Left lung (tissue), 14 donors: ENCODE measurements at places on chromosomes 1 and 21.

DNA sequence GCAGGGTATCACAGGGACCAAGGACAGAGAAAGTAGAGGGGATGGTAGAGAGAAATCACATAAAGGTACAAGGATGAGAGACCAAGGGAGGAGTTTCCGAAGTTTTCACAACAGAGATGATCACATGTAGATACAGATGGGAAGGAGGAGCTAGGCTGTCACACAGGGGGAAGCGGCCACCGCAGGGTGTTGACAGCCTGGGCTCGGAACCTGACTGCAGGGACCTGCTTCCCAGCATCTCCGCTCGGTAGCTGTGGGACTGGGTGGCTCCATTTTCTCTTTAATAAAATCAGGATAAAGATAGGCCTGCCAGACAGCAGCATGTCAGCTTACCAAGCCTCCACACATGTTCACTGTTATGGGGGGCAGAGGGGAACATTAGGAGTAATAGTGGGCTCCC, 32.3 kb downstream of the CDCA8 start:
- no peak for DNase-seq

- peak; percentile 68 for DNase-seq
Observed at GRCh38 chr1:227318853-227319607, 738 bp upstream of the CDC42BPA start.

DNA sequence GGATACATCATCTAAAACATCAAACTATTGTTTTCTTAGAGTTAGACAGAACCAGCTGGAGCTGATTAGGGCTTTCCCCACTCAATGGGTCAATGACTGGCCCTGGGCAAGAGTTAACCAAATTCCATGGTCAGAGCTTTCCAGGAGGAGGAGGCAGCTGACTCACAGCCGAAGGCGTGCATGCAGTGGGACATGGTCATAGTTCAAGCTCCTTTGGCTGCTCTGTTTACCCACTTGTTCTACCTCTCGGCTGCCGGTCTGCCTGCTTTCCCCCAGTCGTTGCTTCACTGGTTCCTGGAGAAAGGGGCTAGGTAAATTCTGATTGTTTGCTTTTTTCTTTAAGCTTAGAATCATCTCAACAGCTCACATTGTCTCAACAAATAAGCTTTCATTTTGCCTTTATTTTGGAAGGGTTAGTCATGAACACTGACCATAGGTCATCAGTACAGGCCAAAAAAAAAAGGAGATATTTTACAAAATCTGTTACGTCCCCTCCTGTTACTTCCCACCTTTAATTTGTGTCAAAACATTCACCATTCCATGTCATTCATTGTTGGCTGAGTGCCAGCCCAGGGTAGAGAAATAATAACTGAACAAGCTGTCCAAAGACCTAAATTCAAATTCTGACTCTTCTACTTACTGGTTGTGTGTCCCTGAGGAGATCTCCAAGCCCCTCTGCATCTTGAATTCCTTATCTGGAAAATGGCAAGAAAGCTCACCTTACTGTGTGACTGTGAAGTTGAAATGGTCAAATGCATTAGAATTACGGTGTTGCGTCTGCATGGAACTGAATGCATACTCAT, 12.0 kb downstream of the MAB21L3 start:
- peak; percentile 16 for DNase-seq

GRCh38 chr1:94828251-94828650, 8.1 kb downstream of the SLC44A3 start:
- no peak for DNase-seq

DNA sequence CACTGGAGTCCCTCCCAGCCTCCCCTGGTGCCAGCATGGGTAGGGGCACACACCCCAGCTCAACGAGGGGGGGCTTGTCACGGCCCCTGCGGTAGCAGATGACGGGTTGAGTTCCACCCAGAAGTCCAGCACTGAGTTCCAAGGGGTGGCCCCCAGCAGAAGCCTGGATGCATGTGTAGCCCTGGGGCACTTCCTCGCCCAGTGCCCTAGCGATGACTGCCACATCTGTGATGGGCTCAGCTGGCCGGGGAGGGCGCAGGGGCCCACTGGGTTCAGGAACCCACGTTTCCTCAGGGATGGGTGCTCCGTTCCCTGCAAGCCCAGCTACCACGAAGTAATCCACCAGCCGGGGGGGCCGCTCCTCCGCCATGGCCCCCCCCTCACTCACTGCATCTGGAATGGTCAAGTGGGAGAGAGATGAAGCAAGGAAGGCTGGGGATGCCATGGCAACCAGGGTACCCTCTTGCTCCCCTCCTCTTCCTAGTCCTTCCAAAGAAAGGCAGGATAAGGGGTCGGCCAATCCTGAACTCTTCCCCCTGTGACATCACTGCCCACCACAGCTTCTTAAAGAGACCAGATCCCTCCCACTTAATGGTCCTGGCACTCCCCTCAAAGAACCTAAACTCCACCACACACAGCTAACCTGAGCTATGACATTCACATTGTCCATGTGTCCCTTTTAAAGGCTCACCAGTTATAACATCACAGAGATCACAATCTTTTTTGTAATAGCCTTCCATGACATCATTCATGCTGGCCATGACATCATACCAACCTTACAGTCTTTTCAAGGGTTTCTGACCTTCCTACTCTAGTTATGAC, 2.3 kb downstream of the DENND4B start:
- DNase-seq: no peak

GRCh38 chr1:41226815-41227434, 15.2 kb downstream of the SCMH1 start:
- DNase-seq: no peak

DNA sequence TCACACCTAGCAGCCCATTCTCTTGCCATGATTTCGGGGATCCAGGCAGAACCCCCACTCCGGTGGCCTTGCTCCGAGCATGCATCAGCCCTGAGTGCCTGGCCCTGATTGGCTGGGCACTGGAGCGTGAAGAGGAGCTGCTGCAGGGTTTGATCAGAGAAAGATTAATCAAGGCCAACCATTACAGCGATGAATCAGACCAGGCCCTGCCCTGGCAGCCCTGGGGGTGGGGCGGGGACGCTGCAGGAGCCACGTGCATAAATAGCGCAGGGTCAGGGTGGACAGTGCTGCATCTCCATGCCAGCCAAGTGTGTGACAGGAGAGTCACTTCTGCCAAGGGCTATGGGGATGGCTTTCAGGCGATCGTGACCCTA, 3.4 kb upstream of the FAM131C start:
- DNase-seq: no peak

DNA sequence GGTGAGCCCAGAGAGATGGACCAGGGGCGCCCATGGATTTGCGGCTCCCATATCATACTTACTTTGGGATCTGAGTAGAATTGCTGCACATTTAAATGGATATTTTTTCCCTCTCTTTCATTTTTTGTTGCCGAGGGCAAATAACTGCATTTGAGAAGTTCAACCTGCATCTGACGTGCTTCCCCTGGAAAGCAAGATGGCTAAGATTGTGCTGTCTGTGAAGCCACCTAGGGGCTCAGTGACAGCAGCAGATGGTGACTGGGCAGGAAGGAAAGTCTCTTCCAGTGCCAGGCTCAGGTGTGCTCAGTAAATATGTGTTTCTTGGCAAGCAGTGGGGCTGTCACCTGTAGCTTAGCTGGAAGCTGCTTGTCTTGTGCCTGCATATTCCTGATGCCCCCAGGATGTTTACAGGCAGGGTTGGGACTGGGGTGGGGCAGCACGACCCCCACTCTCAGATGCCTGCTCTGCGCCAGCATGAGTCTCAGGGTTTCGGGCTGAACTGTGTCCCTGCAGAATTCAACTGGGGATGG, 59.8 kb upstream of the ETV3 start:
- no peak for DNase-seq

GRCh38 chr1:14596591-14596990, 1.9 kb upstream of the KAZN start:
- no peak for DNase-seq

GRCh38 chr1:96187020-96187419, 534.6 kb upstream of the PTBP2 start:
- no peak for DNase-seq

DNA sequence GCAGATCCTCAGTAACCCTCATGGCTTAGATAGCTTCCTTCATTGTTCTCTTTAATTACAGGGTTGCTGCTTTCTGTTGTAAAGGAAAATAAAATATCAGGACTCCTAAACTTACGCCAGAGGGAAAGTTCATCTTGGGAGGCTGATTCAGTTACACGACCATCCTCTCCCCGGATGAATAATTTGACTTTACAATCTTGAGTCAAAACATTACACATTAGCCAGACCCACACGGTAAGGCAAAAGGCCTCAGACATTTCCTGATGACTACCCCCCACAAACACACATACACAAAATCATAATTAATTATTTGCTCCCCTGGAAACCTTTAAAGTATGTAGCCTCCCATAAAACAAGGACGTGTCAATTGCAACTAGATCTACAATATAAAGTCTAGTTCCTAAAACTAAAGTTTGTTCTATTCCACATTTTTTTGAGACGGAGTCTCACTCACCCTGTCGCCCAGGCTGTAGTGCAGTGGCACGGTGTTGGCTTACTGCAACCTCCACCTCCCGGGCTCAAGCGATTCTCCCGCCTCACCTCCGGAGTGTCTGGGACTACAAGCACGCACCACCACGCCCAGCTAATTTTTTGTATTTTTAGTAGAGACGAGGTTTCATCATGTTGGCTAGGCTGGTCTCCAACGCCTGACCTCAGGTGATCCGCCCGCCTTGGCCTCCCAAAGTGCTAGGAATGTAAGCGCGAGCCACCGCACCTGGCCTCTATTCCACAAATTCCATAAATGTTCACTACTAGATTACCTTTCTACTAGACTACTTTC, 830 bp upstream of the PRDX1 start:
- no peak for DNase-seq

GRCh38 chr21:14306126-14306907, 76.6 kb downstream of the HSPA13 start:
- no peak for DNase-seq

- DNase-seq: peak; percentile 88
Observed at GRCh38 chr1:52632732-52633290, at the start of gene SHISAL2A. TSS of gene SHISAL2A (plus strand) at chr1:52633168. CDS start at chr1:52633494, 326 bp downstream.

DNA sequence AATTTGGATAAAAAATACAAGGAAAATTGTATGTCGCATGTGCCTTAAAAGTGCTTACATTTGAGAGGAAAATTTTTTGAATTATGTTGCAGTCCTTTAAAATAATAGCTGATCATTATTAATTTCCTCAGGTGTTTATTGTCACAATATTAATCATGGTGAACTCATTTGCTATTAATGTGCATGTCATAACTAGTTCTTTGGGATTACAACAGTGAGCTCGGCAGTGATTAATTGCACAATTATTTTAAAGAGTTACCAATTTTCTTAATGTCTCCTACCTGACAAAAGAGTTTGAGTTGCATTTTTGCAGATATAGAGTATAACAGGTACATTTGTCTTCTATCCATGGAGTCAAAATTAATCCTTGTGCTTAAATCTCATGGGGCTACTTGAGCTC, 854.3 kb downstream of the BRINP3 start:
- DNase-seq: no peak

DNA sequence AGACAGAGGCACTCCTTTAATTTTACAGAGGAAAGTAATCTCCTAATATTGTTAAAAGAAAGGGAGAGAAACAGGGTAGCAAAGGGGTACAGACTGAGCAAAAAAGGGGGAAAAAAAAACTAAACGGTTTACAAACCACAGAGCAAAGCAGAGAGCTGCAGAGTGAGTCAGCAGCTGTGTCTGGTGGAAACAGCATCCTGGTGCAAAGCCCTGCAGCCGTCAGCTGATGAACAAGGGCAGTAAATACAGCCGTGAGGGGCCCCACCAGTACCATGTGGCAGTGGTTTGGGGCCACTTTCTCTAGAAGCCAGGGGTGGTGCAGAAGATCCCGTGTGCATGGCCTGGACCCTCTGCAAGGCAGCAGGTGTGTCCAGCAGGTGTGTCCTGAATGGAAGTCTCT, 111.3 kb downstream of the ERG start:
- no peak for DNase-seq

GRCh38 chr1:175157200-175157599, 35.4 kb downstream of the KIAA0040 start:
- no peak for DNase-seq

DNA sequence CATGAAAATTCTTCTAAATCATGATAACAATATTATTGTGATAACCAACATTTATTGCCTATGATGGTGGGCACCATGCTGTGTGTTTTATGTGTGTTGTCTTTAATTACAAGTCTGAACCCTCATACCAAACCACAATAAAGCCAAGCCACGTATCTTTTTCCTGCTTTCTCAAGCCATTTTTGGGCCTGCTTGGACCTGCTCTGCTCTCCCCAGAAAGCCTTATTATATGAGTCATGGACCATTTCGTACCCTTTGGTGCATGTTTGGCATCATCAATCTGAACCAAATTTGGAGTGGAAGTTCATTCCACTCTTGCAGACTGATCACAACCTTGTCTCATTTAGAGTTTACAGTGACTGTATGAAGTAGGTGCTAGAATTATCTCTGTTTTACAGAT, 87.3 kb upstream of the CD53 start:
- no peak for DNase-seq

GRCh38 chr21:35525443-35525842, 476.3 kb upstream of the RUNX1 start:
- DNase-seq: no peak

DNA sequence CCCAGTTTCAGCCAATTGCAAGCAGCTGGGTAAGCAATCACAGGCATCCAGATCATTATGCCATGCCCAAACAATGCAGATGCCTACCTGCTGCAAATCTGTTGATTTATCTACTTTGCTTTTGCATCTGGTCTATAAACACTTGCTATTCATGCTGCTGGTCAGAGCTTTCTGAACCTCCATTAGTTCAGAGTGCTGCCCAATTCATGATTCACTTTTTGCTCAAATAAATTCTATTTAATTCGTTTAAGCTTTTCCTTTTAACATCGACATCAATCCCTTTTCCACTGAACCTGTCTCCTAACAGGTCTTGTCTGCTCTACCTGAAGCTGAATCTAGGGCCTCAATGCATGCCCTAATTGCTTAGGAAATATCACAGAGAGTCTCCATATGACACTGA, 99.4 kb upstream of the C1orf87 start:
- DNase-seq: no peak
